A549 treated with GW870086 at 1 μM for 4 hours (cell line): ENCODE measurements at places on chromosomes 12 and 14. TPM values are rescaled to one million over a fixed set of nuclear protein-coding genes. Genes with fewer than 3 reads are reported as not detected.

PLD4 gene
- total RNA-seq = 0.10 to 0.25 TPM (median 0.13 TPM) in 3 of 5 replicates, not detected in the others

TAS2R7 gene
- total RNA-seq = not detected in 5 replicates

HOXC12 gene
- not detected in 5 replicates for total RNA-seq

TMEM119 gene
- 0.05 to 0.16 TPM (median 0.15 TPM) in 3 of 5 replicates, not detected in the others for total RNA-seq
